Effector memory CD8-positive, alpha-beta T cell (primary cell): ENCODE measurements at places on chromosomes 2 and 18.

- no peak for DNase-seq
Observed at GRCh38 chr18:39647627-39648534, 2082.3 kb upstream of the CELF4 start.

- no peak for DNase-seq
Observed at GRCh38 chr2:240840435-240841060, 20.5 kb upstream of the KIF1A start.

- no peak for DNase-seq
Observed at GRCh38 chr2:101558740-101559525, 84.0 kb upstream of the RFX8 start.

GRCh38 chr2:13046557-13047165, 329.9 kb downstream of the TRIB2 start:
- DNase-seq = no peak

DNA sequence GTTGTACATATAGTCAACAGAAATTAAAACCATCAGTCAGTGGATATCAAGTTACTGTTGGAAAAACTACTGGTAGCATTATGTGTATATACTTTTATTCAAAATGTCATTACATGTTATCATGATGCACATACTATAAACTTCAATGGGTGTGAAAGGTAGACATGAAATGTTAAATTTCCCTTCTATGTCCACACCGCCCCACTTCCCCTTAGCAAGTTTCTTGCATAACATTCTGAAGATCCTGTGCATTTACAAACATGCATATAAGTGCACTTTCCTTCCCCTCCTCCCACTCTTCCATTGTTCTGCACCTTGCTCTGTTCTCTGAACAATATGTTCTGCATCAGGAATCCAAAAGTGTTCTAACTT, 16.6 kb upstream of the HK2 start:
- no peak for DNase-seq

DNA sequence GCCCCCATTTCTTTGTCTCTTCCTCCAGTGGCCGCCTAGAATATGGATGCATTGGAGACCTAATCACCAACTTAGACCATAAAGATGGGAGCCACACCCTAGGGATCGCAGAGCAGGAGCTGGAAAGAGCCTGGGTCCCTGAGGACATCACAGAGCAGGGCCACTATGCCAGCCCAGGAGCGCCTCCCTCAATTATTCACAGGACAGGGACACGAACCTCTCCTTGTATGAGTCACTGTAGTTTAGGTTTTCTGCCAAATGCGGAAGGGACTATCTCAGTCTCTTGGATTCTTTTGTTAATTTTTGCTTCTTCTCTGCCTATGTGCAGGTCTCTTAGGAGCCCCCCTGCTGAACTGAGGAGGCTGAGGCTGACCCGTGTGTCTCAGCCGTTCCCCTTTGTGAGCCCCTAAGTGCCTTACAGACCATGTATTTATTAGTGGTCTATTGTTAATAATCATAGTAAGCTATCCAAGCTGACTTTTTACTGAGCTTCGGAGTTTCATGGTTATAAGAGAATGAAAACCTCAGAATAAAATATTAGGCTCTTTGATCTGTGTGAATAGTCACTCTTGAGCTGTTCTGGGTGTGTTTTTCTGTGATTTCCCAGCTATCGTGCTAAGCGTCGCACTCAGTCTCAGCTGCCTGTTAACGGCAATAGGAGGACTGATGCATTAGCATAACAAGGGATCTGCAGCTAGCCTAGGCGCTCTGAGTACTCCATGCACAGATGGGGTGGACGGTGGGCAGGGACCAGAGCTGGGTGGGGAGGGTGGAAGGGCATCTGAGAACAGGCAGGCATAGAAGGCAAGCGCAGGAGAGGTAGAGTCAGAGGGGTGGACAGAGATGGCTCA, 12.7 kb upstream of the PTPN4 start:
- DNase-seq = no peak

DNA sequence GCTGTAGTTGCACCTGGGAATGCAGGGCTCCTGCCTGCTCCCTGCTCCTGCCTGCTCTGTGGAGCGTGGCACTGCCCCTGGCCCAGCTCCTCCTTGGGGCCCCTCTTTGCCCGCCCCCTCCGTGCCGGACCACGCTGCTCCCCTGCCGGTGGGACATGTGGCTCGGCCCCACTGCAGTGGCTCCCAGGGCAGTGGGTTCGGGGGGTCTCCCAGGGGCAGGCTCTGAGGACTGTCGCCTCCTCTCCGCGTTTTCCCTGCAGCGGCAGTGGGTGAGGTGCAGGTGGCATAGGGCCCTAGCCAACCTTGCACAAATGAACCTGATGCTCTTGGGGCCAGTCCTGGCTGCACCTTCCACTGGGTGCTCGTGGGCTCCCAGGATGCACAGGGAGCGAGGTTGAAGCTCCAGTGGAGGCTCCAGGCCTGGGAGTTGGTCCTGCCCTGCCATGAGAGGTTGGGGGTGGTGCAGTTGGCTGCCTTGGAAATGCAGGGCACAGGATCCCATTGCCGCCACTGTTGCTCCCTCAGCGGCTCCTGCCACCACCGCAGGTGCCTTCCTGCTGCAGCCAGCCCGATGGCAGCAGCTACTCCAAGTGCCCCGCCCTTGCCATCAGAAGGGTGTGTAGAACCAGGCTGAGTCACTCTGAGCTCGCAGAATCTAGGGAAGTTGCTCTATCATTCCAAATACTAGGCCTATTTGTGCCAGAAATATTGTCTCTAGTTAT, 313.1 kb upstream of the SYT4 start:
- DNase-seq = no peak

GRCh38 chr2:118539290-118539689, 308.2 kb downstream of the EN1 start:
- DNase-seq = no peak

GRCh38 chr18:3151399-3152264, 68.1 kb downstream of the MYOM1 start:
- DNase-seq = no peak

- DNase-seq = no peak
Observed at GRCh38 chr2:165113414-165113813, 90.4 kb downstream of the SCN3A start.

GRCh38 chr2:26550276-26551015, 72.5 kb upstream of the OTOF start:
- no peak for DNase-seq

DNA sequence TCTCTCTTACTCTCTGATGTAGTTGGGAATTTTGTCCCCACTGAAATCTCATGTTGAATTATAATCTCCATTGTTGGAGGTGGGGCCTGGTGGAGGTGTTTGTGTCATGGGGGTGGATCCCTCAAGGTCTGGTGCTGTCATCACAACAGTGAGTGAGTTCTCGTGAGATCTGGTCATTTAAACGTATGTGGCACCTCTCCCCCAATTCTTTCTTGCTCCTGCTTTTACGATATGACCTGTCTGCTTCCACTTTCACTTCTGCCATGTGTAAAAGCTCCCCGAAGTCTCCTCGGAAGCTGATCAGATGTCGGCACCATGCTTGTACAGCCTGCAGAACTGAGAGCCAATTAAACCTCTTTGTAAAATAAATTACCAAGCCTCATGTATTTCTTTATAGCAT, 337.8 kb upstream of the CDH2 start:
- no peak for DNase-seq

GRCh38 chr2:57156231-57156924, 890.2 kb upstream of the VRK2 start:
- DNase-seq = no peak

- DNase-seq = no peak
Observed at GRCh38 chr2:201794294-201794693, 12.0 kb upstream of the CDK15 start.

- no peak for DNase-seq
Observed at GRCh38 chr18:6146307-6146661, 251.0 kb upstream of the TMEM200C start.

GRCh38 chr2:113291191-113291590, 12.5 kb upstream of the PAX8 start:
- no peak for DNase-seq

DNA sequence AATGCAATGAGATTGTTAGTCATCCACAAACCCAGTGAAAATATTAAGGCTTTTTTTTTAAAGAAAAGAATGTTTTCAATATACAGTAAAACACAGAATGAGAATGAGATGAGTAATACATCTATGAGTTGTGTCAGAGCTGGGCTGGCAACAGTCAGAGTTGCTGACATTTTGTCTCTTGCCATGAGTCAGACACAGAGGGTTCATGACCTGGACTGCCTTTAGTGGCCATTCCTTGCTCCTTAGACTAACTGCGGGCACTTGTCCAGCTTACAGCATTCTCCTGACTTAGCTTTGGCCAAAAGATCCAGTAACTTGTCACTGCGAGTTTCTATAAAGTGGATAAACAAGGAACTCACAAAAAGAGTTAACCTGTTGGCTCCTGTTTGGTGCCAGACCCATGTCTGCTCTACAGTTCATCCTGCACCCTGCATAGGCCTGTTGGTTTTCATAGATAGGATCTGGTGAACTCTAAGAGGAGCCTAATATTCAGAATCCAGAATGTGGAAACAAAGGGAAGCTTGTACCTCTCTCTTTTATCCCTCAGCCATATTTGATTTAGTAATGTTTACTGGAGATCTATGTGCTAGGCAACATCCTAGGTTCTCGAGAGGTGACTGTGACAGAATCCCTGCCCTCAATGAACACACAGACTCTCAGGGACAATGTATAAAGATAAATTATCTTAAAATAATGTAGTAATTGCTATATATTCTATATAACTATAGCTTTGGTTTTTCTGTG, 391.5 kb upstream of the VWC2L start:
- DNase-seq = no peak

DNA sequence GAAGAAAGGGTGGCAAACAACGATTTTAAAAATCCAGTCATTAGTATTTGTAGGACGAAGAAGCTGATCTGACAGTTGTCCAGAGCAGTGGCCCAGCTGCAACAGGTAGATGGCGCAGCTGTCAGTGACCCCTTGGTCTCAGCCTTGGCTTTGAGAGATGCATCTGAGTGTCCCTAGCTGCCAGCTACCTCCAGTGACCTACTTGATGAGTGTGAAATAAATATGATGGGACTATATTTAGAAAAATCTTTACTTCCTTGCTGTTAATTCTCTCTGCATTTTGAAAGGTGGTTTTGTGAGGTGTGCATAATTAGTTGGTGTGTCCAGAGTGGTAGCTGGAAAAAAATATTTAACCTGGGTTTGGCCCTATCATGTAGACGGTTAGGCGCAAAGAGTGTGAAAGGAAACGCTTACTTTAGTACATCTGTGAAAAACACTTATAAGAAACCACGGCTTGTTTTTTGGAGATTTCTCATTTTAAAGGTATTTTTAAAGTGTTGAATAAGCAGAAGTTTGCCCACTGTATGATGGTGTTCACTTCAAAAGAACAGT, 963 bp downstream of the INPP1 start:
- peak; percentile 4 for DNase-seq

- no peak for DNase-seq
Observed at GRCh38 chr2:59903994-59904544, 649.4 kb downstream of the BCL11A start.

DNA sequence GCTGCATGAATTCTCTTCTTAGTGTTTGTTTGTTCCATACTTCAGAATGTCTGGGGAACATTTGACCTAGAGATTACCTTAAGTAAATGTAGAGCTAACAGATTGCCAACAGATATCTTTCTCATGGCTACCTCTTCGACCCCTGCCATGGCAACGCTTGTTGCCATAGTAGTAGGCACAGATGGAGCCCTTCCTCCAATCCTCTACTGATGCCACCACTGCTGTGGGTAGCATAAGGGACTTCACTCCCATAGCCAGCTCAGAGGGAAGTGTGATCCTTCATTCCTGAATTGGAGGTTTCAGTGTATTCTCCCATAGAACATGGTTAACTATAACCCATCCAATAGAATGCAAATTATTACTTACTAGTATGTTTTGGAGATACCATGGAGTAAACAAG, 543.6 kb upstream of the NRP2 start:
- DNase-seq = no peak

GRCh38 chr18:52319424-52319983, 20.5 kb upstream of the DCC start:
- DNase-seq = no peak

DNA sequence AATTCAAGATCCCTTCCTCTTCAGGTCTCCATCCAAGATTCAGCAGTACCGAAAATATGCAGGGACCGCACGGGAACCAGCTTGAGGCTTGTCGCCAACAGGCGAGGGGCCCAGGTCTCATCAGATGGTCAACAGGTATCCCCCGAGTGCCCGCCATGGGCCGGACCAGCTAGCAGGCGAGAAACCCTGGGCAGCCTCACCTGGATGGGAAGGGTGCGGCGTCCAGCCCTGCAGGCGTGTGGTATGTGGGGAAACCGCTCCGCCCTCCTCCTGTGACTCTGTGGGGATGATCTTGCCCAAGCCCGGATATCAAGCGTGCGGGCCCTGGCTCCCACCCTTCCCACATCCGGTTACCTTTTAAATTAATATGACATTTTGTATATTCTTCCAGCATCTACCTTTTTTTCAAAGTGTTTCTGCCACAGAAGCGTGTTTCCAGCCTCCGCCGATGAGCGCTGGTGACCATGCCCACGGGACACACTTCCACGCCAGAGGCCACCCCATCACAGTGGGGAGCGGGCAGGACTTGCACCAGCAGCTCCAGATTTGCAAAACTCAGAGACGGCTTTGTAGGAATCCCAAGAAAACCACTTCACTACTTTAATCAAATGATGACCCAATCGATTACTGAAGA, 33.2 kb downstream of the ZNF516 start:
- DNase-seq = no peak

GRCh38 chr2:211875488-211875887, 663.1 kb downstream of the ERBB4 start:
- DNase-seq = no peak

GRCh38 chr2:88091943-88092342, 24.3 kb downstream of the SMYD1 start:
- no peak for DNase-seq

GRCh38 chr2:3463944-3464343, 55.4 kb downstream of the ADI1 start:
- DNase-seq = no peak

DNA sequence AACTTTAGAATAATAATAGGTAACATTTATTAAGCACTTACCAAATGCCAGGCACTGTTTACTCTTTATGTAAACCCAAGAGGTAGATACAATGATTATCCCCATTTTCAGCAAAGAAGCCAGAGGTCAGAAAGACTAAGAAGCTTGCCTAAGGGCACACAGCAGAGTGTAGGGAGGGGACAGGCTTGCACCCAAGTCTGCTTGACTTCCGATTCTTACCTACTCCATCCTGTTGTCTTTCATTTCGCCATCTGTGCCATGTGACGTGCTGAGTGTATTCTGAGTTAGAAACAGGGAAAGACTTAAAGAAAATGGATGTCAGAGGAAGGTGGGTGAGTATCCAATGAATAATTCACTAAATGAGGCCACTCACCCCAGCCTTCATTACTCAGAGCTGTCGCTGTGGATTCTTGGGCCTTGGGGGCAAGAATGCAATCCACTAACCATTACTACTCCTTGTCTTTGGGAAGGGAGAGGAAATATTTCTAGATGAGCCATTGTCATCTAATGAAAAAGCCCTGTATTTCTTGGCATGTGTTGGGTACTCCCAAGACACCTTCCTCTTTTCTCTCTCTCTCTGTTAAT, 76.4 kb upstream of the BCL11A start:
- no peak for DNase-seq

DNA sequence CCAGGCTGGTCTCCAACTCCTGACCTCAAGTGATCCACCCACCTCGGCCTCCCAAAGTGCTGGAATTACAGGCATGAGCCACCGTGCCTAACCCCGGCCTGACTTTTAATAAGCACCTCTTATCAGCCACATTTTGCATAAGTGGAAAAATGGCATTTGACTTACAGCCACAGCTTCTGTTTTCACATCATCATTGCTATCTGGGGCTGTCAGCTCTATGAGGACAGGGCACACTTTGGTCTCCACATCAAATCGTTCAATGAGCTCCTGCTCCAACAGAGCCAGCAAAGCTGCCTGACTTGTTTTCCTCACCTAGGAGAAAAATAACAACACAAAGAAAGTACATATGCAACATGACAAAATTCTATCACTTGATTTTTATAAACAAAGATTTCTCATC, 26.4 kb downstream of the PPP4R1 start:
- no peak for DNase-seq
